Caco-2 (cell line): ENCODE measurements at places on chromosomes 3 and 15. TPM values are rescaled to one million over a fixed set of nuclear protein-coding genes. Genes with fewer than 3 reads are reported as not detected.

DNA sequence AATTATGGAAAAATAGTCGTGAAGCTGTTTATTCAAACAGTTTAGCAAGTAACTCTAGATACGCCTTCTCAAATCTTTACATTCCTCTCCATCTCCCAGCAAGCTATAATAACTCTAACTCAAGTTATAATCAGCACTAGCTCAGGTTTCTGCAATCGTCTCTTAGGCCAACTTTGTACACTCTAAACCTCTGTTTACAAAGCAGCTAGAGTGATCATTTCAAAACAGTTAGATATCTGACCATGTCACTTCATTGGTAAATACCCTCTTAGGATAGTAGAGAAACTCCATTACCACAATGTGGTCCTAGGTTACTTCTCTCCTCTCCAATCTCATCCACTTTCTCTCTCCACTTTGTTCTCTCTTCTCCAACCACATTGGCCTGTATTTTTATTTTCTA is 31.2 kb downstream of the PLOD2 start:
- DNase-seq = no peak

Gene STRIT1
- total RNA-seq = not detected in 2 replicates

DNA sequence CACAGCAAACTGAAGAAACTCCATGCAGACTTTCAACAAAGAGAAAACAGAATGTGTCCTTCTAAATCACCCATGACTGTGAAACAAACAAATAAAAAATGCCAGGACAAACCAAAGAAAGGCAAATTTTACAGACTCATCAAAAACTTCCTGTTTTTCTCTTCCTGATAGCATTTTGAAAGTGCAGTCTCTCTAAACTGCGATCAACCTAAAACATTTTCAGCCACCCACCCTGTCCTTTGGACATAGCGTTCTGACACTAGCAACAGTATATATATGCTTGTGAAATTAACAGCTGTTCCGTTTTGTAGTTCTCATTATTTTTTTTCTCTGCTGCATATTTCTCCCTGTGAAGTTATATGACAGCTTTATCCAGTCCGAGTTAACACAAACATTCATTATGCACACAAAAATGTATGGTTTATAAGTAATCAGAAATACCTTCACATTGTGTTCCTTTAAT is 151.7 kb downstream of the FBN1 start:
- no peak for DNase-seq

Gene TNFAIP8L3
- total RNA-seq = 0.30 TPM in 1 of 2 replicates, not detected in the other

GRCh38 chr15:90617668-90618097 is 88.0 kb downstream of the CRTC3 start:
- DNase-seq = no peak

Gene PLSCR1
- total RNA-seq = 112 and 116 TPM in 2 replicates

- no peak for DNase-seq
Measured at GRCh38 chr15:56261854-56262509, 18.3 kb upstream of the RFX7 start.

Gene ZNF662
- total RNA-seq = 10.3 and 13.4 TPM in 2 replicates

DNA sequence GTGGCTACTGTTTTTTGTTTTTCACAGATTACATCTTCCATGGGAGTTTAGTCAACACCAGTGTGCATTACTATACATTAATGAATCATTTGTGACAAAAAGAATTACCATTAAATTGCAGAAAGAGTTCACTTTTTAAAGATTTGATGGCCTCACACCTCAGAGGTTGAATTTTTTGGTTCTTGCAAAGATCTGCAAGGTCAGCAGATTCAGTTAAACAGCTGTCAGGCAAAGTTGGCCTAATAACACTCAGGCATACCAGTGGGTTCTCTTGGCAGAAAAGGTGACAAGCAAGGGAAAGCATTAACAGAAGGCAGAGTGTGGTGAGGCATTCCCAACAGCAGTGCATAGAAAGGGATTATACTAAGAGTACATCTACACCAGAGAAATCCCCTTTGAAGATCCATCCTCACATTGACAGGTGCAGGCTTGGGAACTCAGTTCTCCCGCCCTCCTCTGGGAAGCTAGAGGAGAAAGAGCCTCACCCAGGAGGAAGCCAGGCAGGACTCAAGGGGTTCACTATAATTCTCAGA is 24.3 kb upstream of the PTX3 start:
- DNase-seq = no peak

DNA sequence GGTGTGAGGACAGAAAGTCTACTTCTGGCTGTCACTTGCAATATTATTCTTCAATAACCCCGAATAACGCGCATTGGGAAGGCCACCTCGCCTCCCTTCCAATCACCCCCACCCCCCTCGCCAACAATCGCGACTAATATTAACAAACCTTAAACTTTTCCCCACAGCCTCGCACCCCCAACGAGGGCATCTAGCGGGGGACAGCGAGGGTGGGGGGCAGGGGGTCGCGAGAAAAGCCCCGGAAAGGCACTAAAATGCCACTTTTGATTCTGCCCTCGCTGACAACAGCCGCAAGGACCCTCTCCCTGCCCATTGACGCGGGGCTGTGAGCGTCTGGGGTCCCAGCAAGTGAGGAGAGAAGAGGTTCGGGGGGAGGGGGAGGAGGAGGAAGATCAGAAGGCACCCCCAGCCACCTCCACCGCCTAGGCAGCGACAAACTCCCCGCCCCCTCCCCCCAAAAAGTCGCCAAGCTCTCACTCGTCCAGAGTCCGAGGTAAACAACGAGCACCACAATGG is 868 bp downstream of the SATB1 start:
- no peak for DNase-seq

DNA sequence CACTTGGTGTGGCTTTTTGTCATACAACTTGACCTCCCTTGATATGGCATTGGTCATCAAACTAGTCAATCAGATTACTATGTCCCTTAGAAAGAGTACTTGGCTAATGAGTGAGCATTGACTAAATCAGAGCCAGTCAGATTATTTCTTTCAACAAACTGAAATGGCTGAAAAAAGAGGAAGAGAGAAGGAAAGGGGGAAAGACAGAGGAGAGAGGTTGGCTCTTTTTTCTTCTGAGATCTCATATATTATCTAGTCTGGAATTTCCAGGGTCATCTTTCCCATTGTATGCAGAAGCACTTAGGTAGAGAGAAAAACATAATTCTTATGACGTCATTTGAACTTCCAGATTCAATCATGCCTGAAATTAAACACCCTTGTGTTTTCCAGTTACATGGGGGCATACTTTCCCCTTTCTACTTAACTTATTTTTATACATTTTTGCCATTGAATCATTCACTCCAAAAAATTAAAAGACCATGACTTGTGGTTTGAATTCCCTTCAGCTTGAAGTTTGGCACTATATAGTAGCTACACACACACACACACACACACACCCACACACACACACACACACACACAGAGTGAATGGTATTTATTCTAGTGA is 387.8 kb downstream of the LSAMP start:
- DNase-seq = no peak

Gene MON1A
- 7.4 and 7.7 TPM in 2 replicates for total RNA-seq

Gene CLRN1
- not detected in 2 replicates for total RNA-seq

Gene PODXL2
- 39.1 and 43.0 TPM in 2 replicates for total RNA-seq

DNA sequence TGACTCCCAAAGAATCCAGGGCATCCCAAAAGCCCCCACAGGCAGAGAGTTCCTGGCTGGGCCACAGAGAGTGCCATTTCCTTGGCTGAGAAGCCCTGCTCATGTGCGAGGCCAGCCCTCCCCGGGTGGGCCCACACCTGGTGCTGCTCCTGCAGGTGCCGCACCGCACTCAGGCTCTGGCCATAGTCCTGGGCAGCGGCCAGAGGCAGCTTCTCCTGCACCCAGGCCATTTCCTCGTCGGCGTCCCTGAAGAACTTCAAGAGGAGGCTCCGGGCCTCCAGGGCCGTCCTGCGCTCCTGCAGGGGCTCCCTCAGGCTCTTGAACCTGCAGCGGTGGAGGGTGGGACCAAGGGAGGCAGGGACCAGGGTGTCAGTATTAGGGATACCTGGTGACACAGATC is 18.1 kb downstream of the PLA2G4B start:
- no peak for DNase-seq

Gene C3orf52
- total RNA-seq = 52.4 and 64.5 TPM in 2 replicates

DNA sequence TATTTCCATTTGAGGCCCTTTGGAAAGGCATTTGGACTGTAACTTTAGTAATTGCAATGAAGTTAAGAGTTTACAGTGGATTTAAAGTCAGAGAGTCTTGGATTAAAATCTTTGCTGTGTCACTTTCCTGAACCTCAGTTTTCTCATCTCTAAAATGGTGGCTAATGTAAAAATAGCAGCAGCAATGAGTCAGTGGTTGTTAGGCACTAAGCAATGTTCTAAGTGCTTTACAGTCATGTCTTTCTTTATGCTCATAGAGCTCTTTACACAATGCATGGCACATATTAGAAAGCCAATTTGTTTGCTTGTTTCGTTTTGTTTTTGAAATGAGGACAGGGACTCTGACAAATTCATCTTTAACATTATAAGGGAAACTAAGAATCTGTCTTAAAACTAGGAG is 222.7 kb upstream of the DNAJC19 start:
- DNase-seq = no peak

Gene CCR3
- total RNA-seq = 0.64 and 0.65 TPM in 2 replicates

GRCh38 chr3:196654735-196655090 is 15.2 kb downstream of the NRROS start:
- DNase-seq = no peak

DNA sequence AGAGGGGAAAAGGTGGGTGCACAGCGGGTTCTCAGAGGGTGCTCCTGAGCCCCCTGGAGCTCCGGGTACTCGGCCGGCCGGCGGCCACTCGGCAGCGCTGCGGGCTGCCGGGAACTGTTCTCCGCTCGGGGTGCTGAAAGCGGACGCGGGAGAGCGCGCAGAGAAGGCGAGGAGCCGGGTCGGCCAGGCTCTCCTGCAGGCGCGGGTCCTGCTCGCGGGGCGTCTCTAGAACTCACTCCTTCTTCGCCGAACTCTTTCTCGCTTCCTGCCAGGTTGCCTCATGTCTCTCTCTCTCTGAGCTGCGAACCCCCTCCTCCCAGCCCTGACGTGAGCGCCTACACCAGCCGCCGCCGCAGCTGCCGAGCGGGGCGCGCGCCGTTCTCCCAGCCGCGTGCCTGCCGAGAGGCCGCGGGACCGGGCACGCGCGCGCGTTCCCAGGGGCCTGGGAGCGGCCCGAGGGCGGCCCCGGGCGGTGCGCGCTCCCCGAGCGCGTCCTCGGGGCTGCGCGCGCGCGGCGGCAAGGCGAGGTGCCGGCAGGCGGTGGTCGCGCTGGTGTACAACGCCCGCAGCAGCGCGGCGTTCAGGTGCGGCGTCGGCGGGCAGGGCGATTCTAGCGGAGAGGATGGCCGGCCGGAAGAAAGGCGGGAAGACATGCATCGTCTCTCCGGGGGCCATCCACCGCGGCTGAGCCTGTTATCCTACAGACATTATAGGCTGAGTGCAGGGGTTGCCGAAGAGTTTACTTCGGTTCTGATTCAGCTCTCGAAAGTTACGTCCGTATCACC is at the start of gene PEX5L:
PEX5L (minus strand) TSS at position 267 of the 785 bp plus-strand sequence. CDS start 338 bp downstream, outside the sequence.
- no peak for DNase-seq

- DNase-seq = peak; percentile 43
Measured at GRCh38 chr3:122305818-122306621, 19.0 kb upstream of the CSTA start.

DNA sequence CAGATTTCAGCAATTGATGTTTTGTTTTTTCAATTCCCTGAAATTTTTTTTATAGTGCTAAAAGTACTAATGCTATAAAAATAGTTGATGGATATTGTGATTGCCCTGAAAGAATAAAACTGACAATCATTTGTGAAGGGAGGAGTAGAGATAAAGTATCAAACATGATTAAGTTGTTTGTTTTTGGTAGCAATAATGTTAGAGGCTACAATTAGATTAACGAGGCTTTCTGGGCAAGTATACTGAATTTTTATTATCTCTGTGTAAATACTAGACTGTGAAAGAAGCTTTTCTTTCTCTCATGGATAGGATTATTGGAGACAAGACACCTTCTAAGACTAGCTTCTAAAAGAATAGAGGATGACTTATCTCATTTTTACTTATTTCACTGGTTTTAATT is 15.6 kb downstream of the NR1D2 start:
- DNase-seq = no peak

DNA sequence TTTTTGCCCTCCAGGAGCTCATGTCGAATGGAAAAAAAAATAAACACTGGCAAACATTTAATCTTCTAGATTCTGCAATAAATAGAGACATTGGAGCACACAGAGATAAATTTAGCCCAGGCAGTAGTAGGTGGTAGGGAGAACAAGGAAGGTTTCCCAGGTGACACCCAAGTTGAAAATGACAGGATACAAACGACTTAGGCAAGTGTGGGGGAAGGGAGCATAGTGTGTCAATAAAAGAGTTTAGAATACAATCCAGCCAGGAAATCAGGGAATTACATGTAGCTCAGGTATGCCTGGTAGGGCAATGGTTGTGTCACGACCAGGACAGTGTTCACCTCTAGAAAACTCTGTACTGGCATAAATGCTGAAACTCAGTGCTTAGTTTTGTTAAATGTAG is 364.6 kb upstream of the AGTR1 start:
- no peak for DNase-seq

Gene CFAP100
- not detected in 2 replicates for total RNA-seq

GRCh38 chr3:51751287-51751686 is 27.8 kb downstream of the IQCF6 start:
- DNase-seq = no peak

GRCh38 chr15:63968700-63969099 is 77.6 kb downstream of the DAPK2 start:
- DNase-seq = no peak

DNA sequence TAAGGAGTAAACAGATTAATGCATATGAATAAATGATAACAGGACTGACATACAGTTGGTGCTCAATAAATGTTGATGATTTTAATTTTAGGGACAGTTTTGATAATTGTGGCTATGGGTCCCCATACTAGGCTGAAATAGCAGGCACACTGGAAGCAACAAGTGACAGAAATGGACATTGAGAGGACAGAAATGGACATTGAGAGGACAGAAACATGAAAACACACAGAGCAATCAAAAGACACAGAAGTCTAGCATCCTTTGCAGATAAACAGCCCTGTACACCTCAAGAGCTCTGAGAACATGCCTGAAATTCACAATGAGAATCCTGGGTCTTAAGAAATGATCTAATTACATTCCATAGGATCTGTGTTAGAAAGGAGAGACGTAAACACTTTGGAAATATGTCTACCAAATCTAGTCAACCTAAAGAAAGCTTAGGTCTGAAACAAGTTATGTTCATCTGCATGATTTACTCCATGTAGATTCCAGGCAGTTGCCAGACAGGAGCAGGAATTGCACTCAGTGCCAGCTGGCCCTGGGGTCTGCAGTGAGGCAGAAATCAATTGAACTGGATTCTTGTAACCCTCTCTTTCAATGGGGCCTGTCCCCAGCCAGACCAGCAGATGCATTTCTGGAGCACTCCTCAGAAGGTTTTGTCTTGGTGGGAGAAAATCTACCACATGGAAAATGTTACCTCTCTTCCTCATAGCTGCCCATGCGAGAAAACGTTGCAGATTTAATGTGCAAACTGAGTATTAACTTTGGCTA is 60.3 kb downstream of the SYNM start:
- DNase-seq = no peak

Gene SSUH2
- total RNA-seq = 7.6 and 9.4 TPM in 2 replicates

Gene BFSP2
- not detected in 2 replicates for total RNA-seq

DNA sequence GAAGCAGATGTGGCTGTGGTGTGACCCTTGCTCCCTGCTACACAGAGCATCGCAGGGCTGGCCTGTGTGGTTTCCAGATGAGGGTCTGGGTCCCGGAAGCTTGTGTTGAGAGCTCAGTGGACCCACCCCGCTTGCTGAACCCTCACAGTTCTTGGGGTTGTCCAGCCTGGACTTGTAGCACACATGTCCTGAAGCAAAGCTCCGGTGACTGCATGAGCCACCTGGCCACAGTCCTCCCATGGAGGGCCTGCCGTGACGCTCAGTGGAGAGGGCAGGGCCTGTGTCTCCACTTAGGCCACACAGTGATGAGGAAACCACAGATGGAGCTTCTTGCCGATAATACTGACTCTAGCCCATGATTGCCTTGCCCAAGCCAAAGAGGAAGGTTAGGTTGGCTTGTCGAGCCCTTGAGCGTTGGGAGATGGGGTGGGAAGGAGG is 62.6 kb downstream of the RGMA start:
- no peak for DNase-seq
